ENCODE measurements at places on chromosomes 2 and 18. TPM values are rescaled to one million over a fixed set of nuclear protein-coding genes. Genes with fewer than 3 reads are reported as not detected.

DNA sequence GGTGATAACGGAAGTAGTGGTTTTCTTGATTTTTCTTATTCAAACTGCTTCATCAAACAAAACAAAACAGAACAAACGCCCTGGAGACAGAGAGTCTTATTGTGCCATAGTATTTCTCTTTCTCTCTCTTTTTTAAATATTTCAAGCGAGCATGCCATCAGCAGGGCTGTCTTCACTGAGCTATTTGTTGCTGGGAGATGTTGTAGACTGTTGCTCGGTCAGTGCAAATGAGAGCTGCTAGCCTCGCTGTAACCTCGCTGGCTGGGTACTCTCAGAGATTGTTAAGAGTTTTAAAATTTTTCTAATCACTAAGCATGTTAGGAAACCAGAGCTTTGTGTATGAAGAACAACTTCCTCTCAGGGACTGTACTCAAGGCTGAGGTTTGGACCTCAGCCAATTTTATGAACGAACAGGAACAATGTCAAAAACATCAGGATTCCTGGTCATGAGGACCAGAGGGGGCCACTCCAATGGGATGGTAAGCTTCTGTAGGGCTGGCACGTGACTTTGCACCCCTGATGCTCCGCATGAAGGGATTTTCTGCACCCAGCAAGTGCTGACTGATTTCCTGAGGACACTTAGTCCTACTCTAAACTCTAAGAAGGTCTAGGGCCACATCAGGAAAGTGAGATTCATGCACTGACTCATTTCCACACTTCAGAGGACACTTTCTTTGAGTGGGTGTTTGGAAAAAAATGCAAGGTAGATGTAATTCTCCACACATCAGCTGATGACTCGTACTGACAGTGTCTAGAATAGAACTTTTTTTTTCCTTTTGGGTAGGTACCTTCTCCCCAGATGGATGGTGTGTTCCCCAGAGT is 59.8 kb upstream of the IL1R1 start:
- DNase-seq, result no peak

DNA sequence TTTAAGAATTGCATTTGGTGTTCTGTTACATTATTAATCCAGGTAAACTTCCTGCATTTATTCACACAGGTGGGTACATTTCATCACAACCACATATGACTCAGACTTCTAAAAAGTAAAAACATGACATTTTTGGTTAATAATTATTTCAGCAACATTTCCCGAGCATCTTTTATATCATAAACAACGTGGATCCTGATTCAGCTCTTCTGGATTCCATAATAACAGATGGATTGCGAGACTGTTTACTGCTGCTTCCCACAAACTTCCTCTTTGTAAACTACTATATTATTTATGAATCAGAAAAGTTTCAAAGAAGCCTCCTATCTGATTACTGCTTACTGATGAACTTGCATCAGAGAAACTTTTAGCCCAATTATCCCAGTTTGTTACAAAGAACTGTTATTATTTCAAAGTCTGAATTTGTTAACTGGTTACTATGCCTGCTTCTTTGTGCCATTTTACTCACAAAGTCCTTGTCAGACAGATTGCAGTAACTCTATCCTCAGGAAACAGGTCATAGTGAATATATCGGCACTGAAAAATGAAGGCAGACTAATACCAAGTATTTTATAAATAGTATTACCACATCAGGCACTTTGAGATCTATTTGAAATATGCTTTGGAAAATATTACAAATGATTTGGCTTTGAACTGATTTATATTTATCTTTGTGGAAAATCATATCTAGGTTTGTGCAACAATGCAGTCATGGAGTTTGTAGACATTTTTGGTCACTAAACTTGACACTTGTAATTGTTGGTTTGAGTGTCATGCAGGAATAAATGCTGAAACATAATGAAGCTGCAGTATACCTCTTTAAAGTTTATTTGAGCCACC is 511.6 kb downstream of the PLCL1 start:
- DNase-seq, result no peak

DNA sequence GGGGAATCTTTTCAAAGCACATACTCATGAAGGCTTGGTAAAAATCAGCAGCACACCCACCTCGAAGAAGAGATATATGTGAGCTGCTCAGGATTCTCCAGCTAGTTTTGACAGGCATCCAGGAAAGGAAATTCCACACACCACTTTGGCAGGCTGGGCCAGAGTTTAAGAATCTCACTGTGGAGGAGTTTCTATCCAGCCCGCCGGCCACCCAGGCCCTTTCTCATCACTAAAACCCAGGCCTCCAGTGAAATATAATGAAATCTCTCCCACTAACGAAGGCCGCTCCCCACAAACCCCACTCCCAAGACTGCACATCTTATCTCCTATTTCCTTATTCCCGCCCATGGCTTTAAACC is 202.0 kb downstream of the GLI2 start:
- DNase-seq, result no peak

GRCh38 chr2:118832791-118833715 is 14.4 kb downstream of the EN1 start:
- no peak for DNase-seq

DNA sequence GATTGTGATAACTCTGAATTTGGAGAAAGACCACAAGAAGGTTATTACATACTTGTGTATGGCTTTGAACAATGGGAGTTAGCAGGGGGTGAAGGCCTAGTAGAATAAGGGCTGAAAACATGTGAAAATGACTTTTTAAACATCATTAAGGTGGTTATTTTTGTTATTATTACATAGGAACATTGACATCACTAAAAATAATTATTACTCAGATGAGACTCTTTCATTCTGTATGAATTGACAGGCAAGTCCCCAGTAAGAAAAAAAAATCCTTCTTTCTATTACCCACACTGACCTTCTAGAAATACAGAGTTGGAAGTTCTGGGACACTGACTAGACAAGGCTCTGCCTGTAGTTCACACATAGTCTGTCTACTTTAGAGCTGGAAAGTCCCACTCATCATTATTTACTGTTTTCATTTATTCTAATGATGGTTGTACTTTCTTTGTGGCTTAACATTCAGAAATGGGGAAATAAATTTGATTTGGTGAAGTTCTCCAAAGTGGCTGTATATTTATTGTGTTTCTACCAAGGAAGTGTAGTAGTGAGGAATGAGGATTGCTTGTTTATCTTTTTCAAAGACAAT is 219.6 kb upstream of the EPAS1 start:
- DNase-seq, result no peak

DNA sequence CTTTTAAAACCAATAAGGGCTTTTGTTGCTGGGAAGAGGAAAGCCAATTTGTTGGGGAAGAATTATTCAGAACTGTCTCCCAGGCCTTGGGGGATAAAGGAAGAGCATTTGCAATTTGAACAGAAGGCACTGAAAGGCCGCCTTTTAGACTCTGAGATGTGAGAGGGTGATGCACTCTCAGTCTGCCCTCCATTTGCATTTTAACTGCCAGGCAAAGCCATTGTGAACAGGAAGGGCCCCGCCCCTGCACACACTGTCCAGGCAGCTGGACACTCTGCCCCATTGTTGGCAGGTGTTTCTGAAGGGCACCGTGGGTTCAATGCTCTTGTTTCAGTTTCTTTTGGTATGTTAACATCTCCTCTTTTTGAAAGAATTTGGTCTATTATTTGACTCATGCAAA is 169.5 kb upstream of the COPS8 start:
- no peak for DNase-seq

DNA sequence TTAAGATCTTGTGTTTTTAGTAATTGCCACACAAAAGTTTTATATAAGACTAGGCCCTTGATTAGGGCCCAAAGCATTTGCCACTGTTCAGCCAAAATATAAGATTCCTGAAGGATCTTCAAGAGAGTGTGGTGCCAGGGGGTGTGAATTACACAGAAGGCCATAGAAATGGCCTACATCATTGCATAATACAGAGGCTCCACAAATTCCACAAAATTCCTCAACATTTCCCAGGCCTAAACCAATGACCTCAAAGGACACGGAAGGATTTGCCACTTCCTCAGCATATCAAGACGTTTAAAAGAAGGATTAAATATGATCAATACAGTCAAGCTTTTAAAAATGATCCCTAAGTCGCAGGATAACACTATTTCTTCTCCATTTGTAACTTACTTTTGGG is 24.1 kb downstream of the COL6A3 start:
- DNase-seq, result no peak

The UPP2 gene
- total RNA-seq, result not detected

The TTC27 gene
- total RNA-seq, result 26.0 TPM

The IKZF2 gene
- 1.9 TPM for total RNA-seq

The IL36G gene
- not detected for total RNA-seq

The GCG gene
- not detected for total RNA-seq

Data from H9 (cell line).